ENCODE measurements at places on chromosomes 16 and 17.
A peak's percentile ranks its signal among the peaks of the same experiment; 100 is the strongest.

DNA sequence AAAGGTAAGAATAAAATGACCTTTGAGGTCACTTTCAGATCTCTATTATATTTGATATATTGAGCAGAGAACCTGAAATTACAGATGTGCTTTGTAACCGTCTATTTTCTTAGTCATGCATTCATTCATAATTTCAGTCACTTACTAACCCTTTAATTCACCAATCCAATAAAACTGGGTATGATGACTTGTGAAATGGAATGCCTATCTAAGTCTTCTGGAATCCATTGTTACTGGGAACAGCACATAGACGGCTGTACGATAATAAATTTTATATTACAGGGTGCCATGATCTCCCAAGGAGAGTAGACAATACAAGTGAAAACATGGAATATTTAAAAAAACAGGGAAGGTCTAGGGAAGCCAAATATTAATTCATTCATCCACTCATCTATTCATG lies 22.9 kb downstream of the CDH11 start:
- DNase-seq: no peak

DNA sequence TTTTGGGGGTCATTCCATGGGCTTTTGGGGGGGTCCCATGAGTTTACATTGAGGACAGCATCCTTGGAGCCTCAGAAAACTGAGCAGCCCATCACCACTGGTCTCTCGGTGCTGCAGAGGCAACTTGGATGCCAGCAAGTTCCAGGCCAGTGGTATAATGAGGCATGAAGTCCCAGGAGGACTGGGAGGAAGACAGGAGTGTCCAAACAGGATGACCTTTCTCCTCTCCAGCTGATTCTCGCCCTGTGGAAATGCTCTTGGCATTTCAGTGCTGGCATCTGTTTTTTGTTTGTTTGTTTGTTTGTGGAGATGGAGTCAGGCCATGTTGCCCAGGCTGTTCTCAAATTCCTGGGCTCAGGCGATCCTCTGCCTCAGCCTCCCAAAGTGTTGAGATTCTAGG lies 347.6 kb downstream of the SNX29 start:
- DNase-seq: no peak

GRCh38 chr16:29729116-29729521 lies 16.7 kb downstream of the C16orf54 start:
- no peak for DNase-seq

DNA sequence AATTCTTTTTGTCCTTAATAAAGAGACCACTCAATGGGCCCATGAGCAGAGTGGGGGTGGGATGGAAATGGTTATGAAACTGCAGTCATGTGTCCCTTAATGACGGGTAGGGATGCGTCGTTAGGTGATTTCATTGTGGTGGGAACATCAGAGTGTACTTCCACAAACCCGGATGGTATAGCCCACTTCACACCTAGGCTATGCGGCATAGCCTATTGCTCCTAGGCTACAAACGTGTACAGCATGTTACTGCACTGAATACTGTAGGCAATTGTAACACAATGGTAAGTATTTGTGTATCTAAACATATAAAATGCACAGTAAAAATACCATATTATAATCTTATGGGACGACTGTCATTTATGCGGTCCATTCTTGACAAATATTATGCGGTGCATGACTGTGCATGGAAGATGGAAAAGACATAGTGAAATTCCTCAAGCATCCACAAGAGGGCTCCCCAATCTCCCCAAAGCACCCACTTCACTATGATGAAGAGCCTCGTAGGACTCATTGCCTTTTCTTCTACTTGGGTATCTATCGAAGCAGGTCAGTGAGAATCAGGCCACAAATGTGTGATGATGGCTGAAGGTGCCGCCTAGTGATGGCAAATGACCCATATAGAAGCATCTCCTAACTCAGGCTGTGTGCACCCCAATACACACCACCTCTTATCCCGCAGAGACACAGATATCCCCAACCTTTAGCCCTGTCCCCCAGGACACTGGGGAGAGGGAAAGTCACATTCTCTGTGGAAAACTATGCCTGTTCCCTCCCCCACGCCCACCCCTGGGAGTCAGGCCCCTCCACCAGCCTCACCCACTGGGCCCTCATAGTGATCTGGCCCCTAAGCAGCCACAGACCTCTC lies 43.5 kb downstream of the TBX21 start:
- no peak for DNase-seq

DNA sequence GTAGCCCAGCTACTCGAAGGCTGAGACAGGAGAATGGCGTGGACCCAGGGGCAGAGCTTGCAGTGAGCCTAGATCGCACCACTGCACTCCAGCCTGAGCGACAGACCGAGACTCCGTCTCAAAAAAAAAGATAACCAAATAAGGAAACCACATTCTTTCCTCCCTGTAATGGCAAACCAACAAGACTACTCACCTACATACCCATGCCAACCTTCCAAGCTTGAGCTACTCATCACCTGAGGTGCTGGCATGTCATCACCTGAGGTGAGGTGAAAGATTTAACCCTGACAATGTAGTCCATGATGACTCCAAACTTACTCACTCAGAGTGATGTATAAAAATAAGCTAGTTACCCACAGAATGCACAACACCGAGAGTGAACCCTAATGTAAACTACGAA lies 85.2 kb downstream of the SMG6 start:
- DNase-seq: no peak

GRCh38 chr16:50360779-50361178 lies 8.0 kb downstream of the BRD7 start:
- no peak for DNase-seq

GRCh38 chr17:77618173-77618572 lies 340.3 kb upstream of the TNRC6C start:
- DNase-seq: no peak

DNA sequence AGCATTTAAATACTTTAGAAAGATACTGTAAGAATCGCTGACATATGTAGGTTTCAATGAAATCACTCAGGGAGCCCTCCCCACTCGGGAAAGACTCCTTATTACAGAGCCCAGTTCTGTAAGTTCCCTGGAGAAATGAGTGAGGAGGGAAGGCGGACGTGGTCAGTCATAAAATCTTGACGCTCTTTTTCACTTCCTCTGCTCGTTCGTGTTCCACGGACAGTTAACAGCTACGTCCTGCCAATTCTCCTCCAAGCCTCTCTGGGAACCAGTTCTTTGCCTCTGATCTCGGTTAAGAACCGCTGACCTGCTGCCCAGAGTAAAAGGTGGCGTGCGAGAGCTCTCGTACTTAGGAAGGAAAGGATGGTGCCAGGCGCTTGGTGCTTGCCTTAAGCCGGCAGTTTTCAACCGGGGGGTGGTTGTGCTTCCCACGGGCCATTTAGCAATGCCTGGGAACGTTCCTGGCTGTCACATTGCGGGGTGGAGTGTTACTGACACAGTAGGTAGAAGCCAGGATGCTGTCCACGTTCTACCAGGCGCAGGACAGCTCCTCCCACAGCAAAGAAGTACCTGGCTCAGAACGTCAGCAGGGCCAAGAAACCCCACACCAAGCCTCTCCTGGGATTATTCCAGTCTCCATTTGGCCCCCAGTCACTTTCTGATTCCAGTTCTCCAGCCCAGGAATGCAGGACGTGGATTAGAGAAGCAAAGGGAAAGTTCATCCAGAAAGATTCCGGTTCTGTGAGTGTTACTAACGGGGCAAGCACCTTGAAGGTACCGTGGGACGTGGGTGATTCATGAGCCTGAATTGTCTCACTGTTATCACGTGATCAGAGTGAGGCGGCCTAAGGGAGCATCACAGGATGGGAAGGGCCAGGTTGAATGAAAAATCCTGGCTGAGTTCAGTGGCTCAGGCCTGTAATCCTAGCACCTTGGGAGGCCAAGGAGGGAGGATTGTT lies 87.7 kb downstream of the MRM3 start:
- DNase-seq: no peak

DNA sequence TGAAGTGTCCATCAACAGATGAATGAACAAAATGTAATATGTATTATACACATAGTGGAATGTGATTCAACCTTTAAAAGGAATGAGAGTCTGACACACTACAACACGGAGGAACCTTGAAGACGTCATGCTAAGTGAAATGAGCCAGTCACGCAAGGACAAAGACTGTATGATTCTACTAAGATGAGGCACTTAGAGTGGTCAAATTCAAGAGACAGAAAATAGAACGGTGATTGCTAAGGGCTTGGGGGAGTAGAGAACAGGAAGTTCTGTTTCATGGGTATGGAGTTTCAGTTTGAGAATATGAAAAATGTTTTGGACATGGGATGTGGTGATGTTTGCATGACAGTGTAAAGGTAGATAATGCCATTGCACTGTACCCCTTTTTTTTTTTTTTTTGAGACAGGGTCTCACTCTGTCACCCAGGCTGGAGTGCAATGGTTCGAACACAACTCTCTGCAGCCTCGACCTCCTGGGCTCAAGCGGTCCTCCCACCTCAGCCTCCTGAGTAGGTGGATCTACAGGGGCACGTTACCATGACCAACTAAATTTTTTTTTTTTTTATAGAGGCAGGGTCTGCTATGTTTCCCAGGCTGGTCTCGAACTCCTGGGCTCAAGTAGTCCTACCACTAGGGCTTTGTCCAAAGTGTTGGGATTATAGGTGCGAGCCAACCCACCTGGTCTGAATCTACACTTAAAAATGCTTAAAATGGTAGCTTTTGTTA lies 2.9 kb upstream of the CCDC102A start:
- DNase-seq: no peak

GRCh38 chr17:5837055-5837491 lies 233.1 kb upstream of the WSCD1 start:
- DNase-seq: no peak

DNA sequence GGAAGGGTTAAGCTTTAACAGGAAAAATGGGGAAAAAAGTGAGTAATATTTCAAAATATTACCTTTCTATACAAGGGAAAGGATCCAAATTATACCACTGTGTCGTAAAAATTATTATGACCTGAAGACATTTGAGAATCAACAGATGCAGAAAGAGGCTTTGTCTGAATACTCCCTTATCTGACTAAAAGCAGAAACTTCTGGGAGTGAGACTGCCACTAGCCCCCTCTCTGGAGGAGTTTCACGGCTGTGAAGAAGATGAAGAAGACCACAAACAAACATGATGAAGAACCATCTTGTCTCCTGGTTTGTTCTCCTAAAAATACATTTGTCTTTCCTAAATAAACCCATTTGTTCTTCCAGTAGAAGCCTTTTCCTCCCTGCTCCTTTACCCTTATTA lies 29.4 kb downstream of the CNTROB start:
- no peak for DNase-seq

DNA sequence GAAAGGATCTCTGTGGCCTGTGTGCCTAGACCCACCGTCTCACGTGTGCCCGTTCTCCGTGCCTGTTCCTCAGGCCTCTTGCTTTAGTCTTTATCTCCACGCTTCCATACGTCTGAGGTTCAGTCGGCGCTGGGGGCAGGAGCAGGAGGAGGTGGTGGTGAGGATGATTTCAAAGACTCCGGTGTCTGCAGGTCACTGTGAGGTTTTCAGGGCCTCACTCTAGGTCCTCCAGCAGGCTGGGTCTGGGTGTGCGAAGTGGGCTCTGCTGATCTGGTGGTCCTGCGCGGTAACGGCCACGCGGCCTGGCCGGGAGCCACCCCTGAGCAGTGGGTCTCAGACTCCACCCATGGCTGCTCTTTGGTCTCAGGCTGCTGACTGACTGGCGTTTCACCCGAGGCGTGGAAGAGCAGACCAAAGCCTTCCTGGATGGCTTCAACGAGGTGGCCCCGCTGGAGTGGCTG lies 14.4 kb upstream of the CLEC18A start:
- DNase-seq: no peak

DNA sequence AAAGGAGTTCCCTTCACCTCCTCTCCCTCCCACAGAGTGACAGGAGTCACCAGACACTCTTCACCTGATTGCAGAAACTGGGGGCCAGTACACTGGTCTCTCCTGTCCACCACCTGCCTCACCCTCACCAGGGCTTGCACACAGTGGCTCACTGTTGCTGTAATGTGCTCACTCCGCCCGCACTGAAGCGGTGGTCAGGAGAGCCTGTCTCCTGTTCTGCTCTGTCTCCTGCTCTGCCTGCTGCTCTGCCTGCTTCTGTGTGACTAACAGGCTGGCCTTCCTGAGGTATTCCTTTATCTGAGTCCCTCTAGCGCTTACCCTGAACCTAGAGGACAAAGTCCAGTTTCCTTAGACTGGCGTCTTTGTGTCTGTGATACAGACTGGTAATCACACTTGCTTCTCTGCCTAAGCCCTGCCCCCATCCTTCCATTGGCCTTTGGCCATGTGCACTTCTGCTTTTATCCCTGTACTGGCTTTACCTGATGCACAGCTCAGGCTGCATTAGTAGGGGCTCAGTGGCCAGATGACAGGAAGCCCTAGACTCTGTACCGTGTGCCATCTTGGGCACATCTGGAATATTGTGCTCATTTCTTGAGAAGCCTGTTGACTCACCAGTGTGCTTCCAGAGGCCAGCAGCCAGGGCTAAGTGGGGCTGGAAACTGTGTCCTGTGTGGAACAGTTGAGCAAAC lies 13.3 kb downstream of the PROCA1 start:
- DNase-seq: no peak

DNA sequence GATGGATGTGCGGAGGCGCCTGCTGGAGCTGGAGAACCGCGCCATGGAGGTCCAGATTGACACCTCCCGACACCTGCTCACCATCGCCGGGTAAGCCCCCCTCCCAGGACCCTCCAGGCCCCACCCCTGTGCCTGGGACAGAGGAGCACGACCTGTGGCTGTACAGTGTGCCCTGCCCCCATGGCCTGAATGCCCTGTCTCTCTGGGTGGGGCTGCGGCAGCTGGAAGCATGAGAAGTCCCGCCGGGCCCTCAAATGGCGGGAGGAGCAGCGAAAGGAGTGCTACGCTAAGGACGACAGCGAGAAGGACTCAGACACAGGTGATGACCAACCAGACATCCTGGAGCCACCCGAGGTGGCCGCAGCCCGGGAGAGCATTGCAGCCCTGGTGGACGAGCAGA lies 11.2 kb downstream of the BTBD17 start:
- no peak for DNase-seq

- no peak for DNase-seq
These were observed 111.0 kb upstream of the NETO2 start for GRCh38 chr16:47254756-47255155.

DNA sequence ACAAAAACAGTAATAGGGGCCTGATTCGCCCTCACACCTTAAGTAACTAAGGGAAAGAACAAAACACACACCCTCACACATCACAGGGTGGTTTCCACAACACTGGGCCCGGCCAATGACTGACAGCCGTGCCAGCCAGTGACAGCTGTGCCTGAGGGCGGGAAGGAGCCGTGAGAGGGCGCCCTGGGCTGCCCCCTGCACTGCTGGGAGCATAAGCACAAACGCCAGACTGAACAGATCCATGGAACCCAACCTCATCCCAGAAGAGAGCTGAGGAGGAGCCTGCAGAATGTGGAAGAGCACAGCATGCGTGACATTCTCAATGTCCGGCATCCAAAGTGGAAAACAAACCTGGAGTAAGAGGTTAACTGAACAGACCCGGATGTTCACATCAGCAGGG lies 16.0 kb downstream of the CSNK1D start:
- DNase-seq: peak; percentile 36

DNA sequence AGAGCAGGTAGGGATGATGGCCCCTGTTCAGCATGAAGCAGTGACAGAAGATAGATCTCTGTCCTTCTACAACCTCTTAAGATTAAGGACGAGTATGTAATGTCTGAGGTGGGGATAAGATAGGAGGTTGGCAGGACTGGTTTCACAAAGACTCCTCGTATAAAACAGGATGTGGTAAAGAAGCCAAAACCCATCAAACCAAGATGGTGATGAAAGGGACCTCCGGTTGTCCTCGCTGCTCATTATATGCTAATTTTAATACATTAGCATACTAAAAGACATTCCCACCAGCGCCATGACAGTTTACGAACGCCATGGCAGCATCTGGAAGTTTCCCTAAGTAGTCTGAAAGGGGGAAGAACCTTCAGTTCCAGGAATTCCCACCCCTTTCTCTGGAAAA lies 27.3 kb downstream of the MIS12 start:
- DNase-seq: no peak

All from stimulated activated CD4-positive, alpha-beta T cell treated with anti-CD3 and anti-CD28 coated beads, Interleukin-12 subunit alpha, Interleukin-12 subunit beta, amount 100 ng/mL, for 24 hours (primary cell).